Hindlimb muscle (tissue), 1 donor: ENCODE measurements at places on chromosomes 16 and 17. TPM values are rescaled to one million over a fixed set of nuclear protein-coding genes. Genes with fewer than 3 reads are reported as not detected.

DNA sequence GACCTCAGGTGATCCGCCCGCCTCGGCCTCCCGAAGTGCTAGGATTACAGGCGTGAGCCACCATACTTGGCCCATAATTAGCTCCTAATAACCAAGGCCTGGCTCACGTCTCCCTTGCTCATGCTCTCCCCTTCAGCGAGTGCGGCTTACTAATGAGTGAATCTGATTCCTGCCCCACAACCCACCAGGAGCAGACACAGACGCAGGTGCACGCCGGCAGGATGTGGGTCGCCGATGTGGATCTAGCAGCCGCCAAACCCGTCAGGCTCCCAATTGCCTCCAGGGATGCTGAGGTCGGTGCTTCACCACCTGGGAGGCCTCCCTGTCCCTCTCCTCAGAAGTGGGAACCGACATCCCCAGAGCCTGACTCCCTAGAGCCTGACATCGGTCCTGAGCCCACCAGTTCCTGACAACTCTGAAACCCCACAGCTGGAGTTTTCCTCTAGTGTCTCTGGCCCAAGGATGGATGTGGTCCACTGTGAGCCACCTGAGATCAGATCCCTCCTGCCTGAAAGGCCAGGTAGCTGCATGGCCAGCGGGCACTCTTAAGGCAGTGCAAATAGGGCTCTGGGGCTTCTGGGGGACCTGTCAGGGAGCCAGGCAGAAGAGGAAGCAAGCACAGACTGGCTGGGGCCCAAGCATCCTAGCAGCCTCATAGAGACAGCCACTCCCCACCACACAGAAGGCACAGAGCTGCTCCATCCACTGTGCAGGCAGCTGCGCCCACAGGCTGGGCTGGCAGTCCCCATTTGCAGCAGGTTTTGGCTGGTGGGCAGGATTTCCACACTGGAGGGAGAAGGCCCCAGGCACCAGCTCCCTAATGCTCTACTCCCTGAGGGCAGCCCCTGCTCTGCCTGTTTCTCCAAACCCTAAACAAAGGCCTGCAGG is 10.8 kb downstream of the EXOC7 start:
- no peak for DNase-seq

CDK5R1 gene
- 13.6 TPM for polyA plus RNA-seq

DNA sequence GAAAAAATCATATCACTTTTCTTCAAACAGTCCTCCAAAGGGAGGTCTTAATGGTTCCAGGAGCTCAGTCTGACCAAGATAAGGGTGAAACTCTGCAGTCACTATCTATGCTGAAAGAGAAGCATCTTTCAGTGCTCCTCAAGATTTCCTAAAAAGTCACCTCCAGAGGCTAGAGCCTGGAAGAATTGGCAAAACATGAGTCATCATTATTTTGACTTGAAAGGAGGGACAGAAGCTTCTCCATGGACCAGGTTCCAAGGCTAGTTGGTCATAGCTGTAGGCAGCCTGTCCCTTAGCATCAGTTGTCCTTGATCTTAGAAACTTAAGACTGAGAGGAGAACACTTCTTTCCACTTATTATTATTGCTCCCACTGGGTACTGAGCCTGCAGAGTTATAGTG is 219.0 kb upstream of the ASIC2 start:
- DNase-seq = no peak

DNA sequence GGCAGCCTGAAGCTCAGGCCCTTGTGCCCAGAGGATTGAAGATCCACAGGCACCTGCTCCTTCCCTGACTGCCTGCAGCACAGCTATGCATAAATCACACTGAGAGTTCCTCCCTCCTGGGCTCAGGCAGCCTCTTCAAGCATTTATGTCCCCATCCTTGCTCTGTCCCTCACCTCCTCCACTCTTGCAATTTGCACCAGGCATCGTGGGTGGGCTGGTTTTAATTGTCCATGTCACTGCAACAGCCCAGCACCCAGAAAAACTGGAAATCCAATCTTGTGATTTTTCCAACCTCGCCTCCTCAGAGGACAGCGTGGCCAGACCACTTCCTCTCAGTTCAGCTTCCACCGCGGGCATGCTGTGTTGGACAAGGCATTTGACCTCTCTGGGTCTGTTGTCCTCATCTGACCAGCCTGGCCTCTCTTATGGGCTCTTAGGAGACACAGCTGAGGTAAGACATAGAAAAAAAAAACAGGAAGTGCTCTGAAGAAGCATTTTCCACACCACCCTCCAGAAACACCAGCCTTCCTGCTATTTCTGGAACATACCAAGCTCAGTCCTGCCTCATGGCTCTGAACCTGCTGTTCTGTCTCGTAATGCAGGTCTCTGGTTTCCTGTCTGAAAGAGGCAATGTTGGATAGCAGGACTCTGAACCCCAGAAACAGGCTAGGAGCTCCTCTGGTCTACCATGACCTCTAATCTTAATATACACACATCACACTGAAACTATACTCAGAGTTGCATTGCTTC is 8.3 kb downstream of the TMEM114 start:
- no peak for DNase-seq

DNA sequence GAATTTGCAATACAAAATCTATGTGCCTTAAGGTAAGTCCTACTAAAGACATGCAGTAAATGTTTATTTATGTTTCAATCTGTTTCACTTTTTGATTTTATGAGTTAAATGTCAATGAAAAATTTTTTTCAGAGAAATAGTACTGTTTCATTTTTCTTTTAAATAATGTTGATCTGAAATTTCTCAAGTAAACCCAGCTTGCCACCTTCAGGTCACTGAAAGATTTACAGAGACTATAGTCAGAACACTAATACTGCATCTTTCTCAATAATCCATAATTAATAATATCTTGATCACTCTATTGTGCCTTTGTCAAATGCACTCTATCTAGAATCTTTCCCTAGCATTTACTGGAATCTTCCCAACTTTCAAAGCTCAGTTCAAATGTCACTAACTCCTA is 6.5 kb upstream of the DHX40 start:
- no peak for DNase-seq

DNA sequence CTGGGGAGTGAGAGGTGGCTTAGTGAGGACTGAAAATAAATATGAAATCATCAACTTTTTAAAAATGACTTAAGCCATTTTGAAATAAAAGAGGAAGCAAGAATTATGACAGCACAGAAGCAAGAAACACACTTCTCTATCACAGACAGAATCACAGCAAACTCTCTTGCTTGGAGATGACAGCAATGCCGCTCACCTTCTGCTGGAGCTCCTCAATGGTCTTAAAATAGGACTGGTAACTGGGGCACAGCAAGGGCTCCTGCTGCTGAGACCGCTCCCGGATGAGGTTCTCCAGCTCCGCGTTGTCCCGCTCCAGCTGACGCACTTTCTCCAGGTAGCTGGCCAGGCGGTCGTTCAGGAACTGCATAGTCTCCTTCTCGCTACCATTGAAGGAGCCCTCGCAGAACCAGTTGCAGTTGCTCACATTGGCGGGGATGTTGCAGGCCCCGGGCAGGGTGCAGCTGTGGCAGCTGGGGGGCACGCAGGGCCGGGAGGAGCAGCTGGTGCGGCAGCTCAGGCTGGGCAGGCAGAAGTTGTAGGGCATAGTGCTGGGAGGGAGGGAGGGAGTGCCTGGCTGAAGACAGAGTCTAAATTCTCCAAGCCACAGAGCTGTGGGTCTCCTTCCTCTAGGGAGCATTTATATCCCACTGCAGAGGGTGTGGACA is at the start of gene KRT31:
TSS of gene KRT31 (minus strand) at position 613 of the 665 bp plus-strand sequence. CDS start at position 544, 69 bp downstream.
- DNase-seq = peak; percentile 1

FBRS gene
- polyA plus RNA-seq = 40.6 TPM

DNA sequence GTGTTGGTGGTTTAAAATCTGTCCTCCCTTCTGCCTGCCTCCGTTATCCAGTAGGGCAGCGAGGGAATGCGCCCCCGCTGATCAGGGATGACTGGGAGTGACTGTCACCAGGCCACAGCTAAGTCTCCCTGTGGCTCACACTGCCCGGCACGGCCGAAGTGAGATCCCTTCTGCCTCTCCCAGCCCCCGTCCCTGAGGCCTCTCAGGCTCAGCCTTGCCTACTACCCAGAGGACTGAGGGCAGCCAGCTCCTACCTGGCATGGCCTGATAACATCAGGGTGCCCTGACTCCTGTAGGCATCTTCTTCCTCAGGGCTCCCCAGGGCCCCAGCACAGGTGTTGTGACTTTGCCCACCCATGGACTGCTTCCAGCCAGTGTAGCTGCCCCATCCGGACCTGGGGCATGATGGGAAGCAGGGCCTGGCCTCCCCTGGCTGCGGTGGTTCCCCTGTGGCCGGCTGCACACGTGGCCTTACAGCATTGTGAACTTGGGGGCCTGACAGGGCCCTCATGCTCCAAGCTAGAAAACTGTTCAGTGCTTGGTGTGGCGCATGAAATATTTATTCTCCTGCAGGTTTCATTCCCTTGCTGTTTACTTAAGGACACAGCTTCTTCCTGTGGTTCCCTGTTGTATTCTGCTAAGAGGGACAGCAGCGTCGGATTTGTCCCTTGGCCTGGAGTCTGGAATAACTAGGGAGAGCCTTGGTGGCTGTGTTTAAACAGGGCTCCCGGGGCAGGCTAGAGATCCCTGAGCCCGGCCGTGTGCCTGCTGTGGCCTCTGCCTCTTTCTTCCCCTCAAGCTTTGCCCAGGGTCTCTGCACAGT is 30.0 kb downstream of the GINS2 start:
- DNase-seq = no peak

FOXL1 gene
- polyA plus RNA-seq = 0.26 TPM

IRX6 gene
- 0.18 TPM for polyA plus RNA-seq

GRCh38 chr17:70699408-70699807 is 530.1 kb downstream of the KCNJ2 start:
- DNase-seq = no peak

SNX20 gene
- polyA plus RNA-seq = 1.7 TPM

TAT gene
- not detected for polyA plus RNA-seq
